ENCODE measurements at places on chromosomes 2 and 18. TPM values are rescaled to one million over a fixed set of nuclear protein-coding genes. Genes with fewer than 3 reads are reported as not detected.

The IL36B gene
- not detected for total RNA-seq

GRCh38 chr2:238226698-238227586, 12.9 kb downstream of the HES6 start:
- no peak overlapping the region for H3K27ac ChIP-seq
- DNase-seq: no peak
- H3K4me1 ChIP-seq: peaks cover 14% of the 10 kb centered on the region

The SLC5A7 gene
- 0.36 TPM for total RNA-seq

DNA sequence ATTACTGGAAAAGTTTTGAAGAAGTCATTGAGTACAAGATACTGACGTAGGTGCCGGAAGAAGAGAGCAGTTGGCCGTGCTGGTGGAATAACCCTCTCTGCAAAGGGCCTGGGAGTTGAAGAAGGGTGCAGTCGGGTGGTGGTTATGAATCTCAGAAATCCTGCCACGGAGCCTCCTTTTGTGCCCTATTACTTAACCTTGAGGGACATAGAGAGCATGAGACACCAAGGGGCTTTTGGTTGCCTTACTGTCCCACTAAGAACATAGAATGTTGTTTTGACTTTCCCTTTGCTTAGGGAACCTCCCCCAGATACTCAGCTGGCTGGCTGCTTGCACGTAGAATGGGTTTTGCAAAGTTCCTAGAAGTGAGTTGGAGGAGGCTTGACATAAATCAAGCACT, 1.3 kb upstream of the CD28 start:
- no peaks in the 10 kb centered on the region for H3K36me3 ChIP-seq
- no peaks in the 10 kb centered on the region for H3K27me3 ChIP-seq
- no peak overlapping the region for H3K4me3 ChIP-seq
- peaks cover 4% of the 10 kb centered on the region for H3K4me1 ChIP-seq

- no peak overlapping the region for H3K27ac ChIP-seq
- H3K36me3 ChIP-seq: peaks cover 17% of the 10 kb centered on the region
- no peak for DNase-seq
- no peaks in the 10 kb centered on the region for H3K4me1 ChIP-seq
- no peak overlapping the region for H3K4me3 ChIP-seq
Measured at GRCh38 chr2:29697181-29697580, 224.2 kb downstream of the ALK start.

GRCh38 chr2:174444761-174445160, 42.1 kb downstream of the GPR155 start:
- no peaks in the 10 kb centered on the region for H3K27me3 ChIP-seq
- no peaks in the 10 kb centered on the region for H3K4me1 ChIP-seq
- H3K4me3 ChIP-seq: no peak overlapping the region

Data from type B pancreatic cell (in vitro differentiated cells).